Cardiac ventricle fibroblast (primary cell): ENCODE measurements at places on chromosomes 4 and X. TPM values are rescaled to one million over a fixed set of nuclear protein-coding genes. Genes with fewer than 3 reads are reported as not detected.

Gene S100G
- not detected in 2 replicates for total RNA-seq

Gene VCX3B
- not detected in 2 replicates for total RNA-seq

Gene CT45A7
- not detected in 2 replicates for total RNA-seq

Gene ARHGAP4
- 0.31 and 3.9 TPM in 2 replicates for total RNA-seq

Gene MAGEB1
- total RNA-seq: not detected in 2 replicates

Gene CXCL11
- total RNA-seq: not detected in 2 replicates
